Activated CD4-positive, alpha-beta T cell treated with anti-CD3 and anti-CD28 coated beads for 24 hours (primary cell): ENCODE measurements at places on chromosomes 7 and 10.

DNA sequence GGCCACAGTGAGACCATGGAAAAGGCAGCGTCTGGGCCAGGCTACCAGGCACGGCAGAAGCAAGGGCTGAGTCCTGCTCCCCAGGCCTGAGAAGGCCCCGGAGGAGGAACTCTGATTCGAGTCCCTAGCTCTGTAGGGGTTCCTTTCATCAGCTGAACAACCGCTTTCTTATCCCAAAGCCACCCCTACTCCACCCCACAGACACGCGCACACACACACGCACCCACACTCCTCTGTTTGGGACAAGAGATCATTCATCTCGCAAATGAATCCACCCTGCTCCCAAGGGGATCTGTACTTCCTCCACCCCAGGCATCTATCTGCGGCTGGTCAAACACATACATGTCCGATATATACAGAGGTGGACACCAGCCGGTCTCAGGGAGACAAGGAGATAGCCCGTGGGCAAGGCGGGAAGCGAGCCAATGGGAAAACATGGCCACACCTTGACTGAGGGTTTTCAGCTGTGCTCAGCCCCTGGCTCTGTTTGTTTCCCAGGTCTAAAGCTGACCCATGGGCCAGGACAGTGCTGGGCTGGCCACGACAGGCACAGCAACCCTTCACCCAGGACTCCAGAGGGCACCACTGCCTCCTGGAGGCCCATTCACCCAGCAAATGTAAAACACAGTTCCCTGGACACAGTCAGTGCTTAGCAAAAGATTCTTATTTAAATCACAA lies 7.3 kb downstream of the ZCCHC24 start:
- DNase-seq = no peak

DNA sequence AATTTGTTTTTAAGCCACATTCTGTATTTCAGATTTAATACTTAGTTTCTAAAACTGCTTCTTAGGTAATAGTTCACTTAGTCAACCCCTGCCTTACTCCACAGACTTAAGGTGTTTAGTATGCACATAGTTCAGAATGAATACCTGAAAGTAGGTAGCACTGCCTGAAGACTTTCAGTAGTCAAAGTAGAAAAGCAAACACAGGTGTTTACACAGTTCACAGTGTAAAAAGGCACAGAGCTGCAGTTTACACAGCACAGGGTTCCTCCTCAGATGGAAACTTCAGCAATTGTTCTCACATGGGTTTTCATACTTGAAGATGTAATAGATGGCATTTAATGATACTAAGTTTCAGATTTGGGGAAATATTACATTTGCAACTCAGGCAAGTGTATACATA lies 3.1 kb upstream of the PKD1L1 start:
- DNase-seq = no peak

DNA sequence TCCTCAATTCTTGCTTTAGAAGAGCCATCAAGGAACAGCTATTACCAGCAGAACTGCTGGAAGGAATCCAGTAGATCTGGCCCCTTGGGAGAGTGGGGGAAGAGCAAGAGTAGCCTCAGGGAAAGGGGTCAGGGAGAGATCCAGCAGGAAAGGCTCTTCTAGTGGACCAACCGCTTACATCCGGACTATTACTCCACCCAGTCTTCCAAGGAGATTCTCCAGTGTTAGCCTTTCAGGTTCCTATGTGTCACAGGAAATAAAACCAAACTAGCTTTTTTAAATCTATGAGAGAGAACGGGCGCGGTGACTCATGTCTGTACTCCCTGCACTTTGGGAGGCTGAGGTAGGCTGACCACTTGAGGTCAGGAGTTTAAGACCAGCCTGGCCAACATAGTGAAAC lies 34.3 kb downstream of the TET1 start:
- no peak for DNase-seq

DNA sequence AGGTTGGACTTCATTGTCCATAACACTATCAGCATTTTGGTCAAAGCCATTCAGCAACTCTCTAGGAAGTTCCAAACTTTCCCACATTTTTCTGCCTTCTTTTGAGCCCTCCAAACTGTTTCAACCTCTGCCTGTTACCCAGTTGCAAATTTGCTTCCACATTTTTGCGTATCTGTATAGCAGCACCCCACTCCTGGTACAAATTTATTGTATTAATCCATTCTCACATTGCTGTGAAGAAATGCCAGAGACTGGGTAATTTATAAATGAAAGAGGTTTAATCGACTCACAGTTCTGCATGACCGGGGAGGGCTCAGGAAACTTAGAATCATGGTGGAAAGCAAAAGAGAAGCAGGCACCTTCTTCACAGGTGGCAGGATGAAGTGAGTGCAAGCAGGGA lies 198.8 kb downstream of the MTERF1 start:
- no peak for DNase-seq

GRCh38 chr10:102120991-102121738 lies 997 bp upstream of the LDB1 start:
- no peak for DNase-seq

- DNase-seq = no peak
Measured at GRCh38 chr10:68828833-68829232, 1.5 kb downstream of the STOX1 start.

- no peak for DNase-seq
Measured at GRCh38 chr10:7205656-7206055, 205.2 kb downstream of the SFMBT2 start.

- peak; percentile 42 for DNase-seq
Measured at GRCh38 chr10:101032637-101033224, 1.7 kb downstream of the SFXN3 start.

DNA sequence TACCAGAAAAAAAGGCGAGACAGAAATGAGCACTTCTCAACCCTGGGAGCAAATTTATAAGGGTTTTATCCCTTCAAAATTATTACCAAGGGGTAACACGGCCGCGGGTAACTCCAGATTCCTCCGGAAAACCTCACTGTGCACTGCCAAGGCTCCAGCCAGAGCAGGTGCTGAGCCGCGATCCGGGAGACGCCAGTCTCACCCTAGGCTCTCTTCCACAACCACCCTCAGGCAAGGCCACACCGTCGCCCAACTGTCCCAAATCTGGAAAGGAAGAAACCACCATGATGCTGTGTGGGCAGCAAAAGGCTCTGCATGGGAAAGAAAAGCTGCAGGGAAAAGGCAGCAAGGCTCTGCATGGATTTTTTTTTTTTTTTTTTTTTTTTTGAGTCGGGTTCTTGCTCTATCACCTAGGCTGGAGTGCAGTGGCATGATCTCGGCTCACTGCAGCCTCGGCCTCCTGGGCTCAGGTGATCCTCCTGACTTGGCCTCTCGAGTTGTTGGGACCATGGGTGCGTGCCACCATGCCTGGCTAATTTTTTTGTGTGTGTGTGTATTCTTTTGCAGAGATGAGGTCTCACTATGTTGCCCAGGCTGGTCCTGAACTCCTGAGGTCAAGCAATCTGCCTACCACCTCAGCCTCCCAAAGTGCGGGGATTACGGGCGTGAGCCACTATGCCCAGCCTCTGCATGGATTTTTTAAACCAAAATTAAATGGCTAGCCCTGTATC lies 39.0 kb downstream of the MAD1L1 start:
- DNase-seq = no peak

DNA sequence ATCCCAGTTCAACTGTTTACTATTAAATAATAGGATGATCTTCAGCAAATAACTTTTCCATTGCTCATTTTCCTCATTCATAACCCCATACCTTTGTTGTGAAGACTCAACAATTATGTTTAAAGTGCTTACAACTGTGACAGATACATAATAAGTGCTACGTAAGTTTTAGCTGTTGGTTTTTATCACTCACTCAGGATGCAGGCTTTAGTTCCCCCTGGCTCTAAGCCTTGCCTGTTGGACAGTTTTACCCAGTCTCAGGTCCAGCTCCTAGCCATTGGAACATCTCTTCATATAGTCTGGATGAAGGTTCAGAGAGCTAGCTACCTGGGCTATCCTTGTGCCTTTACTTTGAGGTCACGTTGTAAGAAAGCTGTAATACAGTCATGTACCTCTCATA lies 353.2 kb downstream of the CRPPA start:
- DNase-seq = no peak

GRCh38 chr10:99711129-99711719 lies 20.7 kb downstream of the COX15 start:
- no peak for DNase-seq

- DNase-seq = no peak
Measured at GRCh38 chr10:78648256-78648860, 420.4 kb upstream of the ZMIZ1 start.

GRCh38 chr10:27258838-27259812 lies 18.5 kb upstream of the ACBD5 start:
- DNase-seq = no peak
